HepG2 (cell line): ENCODE measurements at places on chromosomes 5 and 9. TPM values are rescaled to one million over a fixed set of nuclear protein-coding genes. Genes with fewer than 3 reads are reported as not detected.

SPATA31D4 gene
- total RNA-seq: not detected in 2 replicates

RXRA gene
- 19.2 and 29.2 TPM in 2 replicates for total RNA-seq

MEIKIN gene
- not detected in 2 replicates for total RNA-seq

LCN10 gene
- total RNA-seq: 0.14 and 0.53 TPM in 2 replicates

SMIM33 gene
- total RNA-seq: not detected in 2 replicates

INSL6 gene
- total RNA-seq: not detected in 2 replicates
